ENCODE measurements at places on chromosomes 7 and 10. TPM values are rescaled to one million over a fixed set of nuclear protein-coding genes. Genes with fewer than 3 reads are reported as not detected.
A peak's percentile ranks its signal among the peaks of the same experiment; 100 is the strongest.

- no peak for DNase-seq
Measured at GRCh38 chr7:120190566-120190965, 82.4 kb upstream of the KCND2 start.

Gene RPP30
- 58.4 TPM for total RNA-seq

Gene SFTPA2
- not detected for total RNA-seq

GRCh38 chr10:29479981-29480954 lies 154.5 kb downstream of the SVIL start:
- DNase-seq = no peak

Gene SRRM3
- 16.4 TPM for total RNA-seq

Gene KLF14
- total RNA-seq = 0.69 TPM

Gene KIAA1549
- 2.7 TPM for total RNA-seq

Gene PDE1C
- 0.83 TPM for total RNA-seq

Gene GRID2IP
- not detected for total RNA-seq

DNA sequence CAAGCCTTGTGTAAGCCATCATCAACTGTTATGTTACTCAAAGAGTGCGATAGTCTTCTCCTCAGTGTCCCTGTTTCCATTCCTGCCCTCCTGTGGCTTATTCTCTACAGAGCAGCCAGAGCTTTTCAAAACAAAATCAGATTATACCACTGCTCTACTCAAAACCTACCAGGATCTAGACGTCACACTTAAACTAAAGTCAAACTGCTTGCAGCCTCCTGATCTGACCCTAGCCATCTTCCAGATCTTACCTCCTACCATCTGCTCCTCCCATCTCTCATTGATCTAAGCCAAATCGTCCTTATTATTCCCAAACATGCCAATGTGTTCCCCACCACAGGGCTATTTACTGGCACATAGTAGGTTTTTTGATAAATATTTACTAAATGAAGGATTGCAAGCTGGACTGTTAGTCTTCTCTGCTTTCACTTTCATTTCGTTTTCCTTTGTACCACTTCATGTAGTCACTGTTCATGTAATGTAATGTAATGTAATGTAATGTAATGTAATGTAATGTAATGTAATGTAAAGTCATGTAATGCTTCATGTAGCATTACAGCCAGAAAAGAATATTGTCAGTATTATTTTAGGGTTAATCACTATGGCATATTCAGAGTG lies 116.1 kb downstream of the GPR37 start:
- peak; percentile 56 for DNase-seq

- no peak for DNase-seq
Measured at GRCh38 chr7:111676167-111676566, 113.9 kb upstream of the IMMP2L start.

Gene CTTNBP2
- total RNA-seq = 46.3 TPM
